ENCODE measurements at places on chromosomes 4 and X. TPM values are rescaled to one million over a fixed set of nuclear protein-coding genes. Genes with fewer than 3 reads are reported as not detected.

AR gene
- total RNA-seq: 0.04 TPM

ING2 gene
- total RNA-seq: 23.3 TPM

CPLX1 gene
- 0.10 TPM for total RNA-seq

OPHN1 gene
- 6.4 TPM for total RNA-seq
